Fibroblast of gingiva (primary cell): ENCODE measurements at places on chromosomes 13 and 19.
A peak's percentile ranks its signal among the peaks of the same experiment; 100 is the strongest.

DNA sequence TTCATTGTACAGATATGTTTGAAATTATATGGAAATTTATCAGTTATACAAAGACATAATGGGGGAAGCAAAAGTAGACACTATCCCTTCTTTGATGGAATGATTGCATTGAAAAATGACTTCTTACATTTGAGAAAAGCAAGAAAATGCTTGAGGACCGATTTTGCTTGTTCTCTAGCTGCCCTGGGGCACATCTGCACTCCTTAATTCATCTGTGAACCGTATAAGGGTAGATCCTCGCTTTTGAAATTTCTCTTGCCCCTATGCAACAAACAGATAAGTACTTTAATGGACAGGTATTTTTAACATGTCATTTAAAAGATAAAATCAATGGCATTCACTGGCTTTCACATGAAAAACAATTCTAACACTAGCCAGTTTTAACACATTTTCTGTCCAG lies 13.5 kb upstream of the MLNR start:
- DNase-seq: no peak

- peak; percentile 32 for DNase-seq
Measured at GRCh38 chr19:14023404-14024235, 4.3 kb upstream of the RLN3 start.

GRCh38 chr13:58238972-58239773 lies 607.6 kb downstream of the PCDH17 start:
- no peak for DNase-seq

DNA sequence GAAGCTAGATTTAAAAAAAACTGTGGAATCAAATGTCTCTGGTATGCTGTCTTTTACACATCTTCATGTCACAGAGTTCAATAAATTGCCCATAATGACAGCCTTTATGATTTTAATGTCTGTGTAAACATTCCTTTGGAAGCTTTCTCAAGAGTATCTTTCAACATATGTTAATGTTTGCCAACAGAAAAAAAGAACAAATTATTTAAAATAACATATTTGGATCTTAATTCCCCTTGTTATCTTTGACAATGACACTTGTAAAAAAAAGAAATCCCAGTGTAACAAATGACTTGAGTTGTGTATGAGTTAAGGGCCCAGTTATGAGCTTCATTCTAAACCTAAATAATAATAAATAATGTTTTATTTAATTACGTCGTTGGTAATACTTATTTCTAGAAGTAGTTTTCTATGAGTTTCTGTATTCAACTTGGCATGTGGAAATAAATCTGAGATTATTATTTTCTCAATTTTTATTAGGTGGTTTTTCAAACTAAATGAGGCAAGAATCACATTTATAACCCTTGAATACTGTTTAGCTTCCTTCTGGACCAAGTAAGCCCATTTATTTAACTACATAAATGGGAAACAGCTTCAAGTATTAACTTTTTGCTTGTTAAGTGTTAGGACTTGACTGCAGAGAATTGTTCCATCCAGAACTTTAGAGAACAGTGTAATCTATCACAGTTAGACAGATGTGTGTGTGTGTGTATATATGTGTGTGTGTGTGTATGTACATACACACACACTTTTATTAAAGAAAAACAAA lies 182.1 kb downstream of the POSTN start:
- no peak for DNase-seq

DNA sequence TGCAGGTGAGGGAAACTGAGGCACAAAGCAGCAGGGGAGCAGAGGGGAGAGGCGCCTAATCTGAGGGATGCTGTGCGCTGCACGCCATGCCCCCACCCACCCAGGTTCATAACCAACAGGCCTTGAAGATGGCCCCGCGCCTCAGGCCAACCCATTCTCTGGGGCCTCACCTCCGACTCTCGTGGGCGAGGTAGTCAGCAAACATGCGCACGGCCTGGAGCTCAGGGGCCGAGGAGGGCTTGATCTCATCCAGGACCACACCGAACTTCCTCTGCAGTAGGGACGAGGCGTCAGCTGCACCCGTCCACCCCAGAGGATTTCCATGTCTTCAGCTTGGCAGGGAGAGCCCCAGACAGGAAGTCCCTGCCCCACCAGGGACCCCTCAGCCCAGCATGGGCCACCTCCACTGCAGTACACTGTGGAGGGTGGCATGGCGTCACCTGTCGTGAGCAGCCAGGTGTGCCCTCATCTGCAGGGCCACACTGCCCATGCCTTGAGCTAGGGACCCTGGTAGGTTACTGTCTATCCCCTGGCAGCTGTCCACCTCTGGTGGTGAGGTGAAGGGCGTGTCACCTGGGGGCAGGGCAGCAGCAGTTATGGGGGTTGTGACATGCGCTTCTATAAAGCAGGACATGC lies 8.3 kb downstream of the COPE start:
- DNase-seq: no peak
